Pancreas (tissue), 10 donors: ENCODE measurements at places on chromosomes 11 and 22. TPM values are rescaled to one million over a fixed set of nuclear protein-coding genes. Genes with fewer than 3 reads are reported as not detected.

ALX4 gene
- polyA plus RNA-seq: not detected

NCR3LG1 gene
- polyA plus RNA-seq: 0.85 TPM

RAD9A gene
- 39.8 TPM for polyA plus RNA-seq

OR5T3 gene
- polyA plus RNA-seq: not detected

EMID1 gene
- 16.8 TPM for polyA plus RNA-seq

MPEG1 gene
- 0.68 TPM for polyA plus RNA-seq

PRG2 gene
- 0.96 TPM for polyA plus RNA-seq
